ENCODE measurements at places on chromosomes 2 and 18.

DNA sequence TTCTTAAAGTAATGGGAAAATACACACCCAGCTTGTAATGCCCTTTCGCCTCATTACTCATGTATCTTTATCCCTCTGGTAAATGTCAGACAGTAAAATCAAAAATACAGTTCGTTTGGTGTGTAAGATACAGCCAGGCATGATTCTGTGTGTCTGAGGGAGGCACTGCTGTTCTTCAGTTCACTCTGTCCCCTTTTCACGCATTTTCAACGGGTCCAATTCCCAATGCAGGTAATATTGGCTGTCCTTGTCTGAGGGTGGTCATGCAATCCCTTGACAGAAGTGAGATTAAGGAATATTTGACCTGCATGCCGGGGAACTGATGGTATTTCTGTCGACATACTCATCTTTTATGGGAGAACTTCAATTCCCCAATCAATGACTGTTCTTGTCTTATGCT is 587.2 kb upstream of the NXPH2 start:
- no peak for DNase-seq

GRCh38 chr18:8299054-8299980 is 309.9 kb upstream of the RAB12 start:
- no peak for DNase-seq

GRCh38 chr18:6626457-6626856 is 103.1 kb upstream of the ARHGAP28 start:
- no peak for DNase-seq

GRCh38 chr2:210557721-210558120 is 1.3 kb downstream of the CPS1 start:
- no peak for DNase-seq

GRCh38 chr2:46970334-46971288 is 55.0 kb upstream of the MCFD2 start:
- no peak for DNase-seq

- DNase-seq, result no peak
These were observed 36.7 kb upstream of the FOXI3 start for GRCh38 chr2:88489181-88489580.

DNA sequence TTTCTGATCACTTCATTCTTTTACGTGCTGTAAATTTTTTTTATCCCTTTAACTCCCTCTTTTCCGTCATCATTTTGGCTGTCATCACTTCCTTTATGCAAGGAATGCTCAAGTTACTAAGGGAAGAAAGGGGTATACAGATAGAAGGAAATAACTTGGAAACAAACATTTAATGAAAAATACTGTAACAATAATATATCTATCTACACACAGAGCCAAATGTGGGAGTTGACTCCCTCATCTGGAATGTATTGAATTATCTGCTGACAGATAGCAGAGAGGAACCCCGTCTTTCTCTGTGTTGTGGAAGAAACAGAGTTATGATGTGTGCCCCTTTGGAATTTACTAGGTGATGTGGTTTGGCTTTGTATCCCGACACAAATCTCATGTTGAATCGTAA is 182.5 kb upstream of the NXPH2 start:
- no peak for DNase-seq

GRCh38 chr18:22507055-22507454 is 89.3 kb upstream of the CTAGE1 start:
- DNase-seq, result no peak
